ENCODE measurements at places on chromosomes 5 and 9.

- DNase-seq = no peak
Observed at GRCh38 chr5:50564558-50564957, 101.9 kb upstream of the PARP8 start.

- no peak for DNase-seq
Observed at GRCh38 chr5:131270809-131271208, 7.0 kb downstream of the CDC42SE2 start.

- no peak for DNase-seq
Observed at GRCh38 chr9:93911136-93911745, 43.9 kb downstream of the BARX1 start.

GRCh38 chr5:42995360-42995751, 44.8 kb downstream of the ANXA2R start:
- DNase-seq = no peak

GRCh38 chr9:114221706-114222465, 66.5 kb downstream of the COL27A1 start:
- no peak for DNase-seq

DNA sequence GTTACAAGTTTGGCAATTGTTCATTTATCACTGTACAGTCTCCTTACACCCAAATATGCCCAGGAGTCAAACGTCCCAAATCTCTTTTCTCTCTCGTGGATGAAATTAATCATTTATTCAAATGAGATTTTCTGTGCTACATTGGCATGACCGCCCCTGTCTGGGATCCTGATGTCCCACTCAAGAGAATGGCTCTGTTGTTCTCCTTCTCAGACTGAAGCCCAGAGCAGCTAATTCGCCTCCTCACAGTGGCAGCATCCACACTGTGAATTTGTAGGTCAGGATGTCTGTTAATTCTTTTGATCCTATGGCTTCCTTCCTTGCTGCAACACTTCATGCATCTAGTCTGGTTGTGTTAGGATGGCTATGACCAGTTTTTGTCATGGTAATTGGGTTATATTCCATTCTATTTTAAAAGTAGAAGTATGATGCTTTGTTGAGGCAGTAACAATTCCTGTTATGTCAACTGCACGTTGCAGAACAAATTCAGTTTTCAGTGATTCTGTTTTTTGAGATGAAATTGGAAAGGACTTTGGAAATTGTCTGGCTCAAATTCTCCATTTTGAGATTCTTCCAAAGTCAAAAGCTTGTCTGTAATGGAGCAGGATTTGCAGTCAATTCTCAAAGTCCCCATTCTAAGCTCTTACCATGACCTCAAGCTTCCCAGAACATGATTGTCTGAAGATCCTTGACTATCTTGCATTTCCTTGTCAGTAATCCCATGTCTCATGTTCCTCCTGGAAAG, 141.5 kb upstream of the GAS1 start:
- no peak for DNase-seq

- no peak for DNase-seq
Observed at GRCh38 chr5:154010660-154011059, 28.1 kb downstream of the FAM114A2 start.

- DNase-seq = no peak
Observed at GRCh38 chr5:160353379-160353778, 17.0 kb downstream of the C1QTNF2 start.

GRCh38 chr5:142551338-142552067, 134.4 kb downstream of the FGF1 start:
- no peak for DNase-seq

- DNase-seq = no peak
Observed at GRCh38 chr9:121271368-121272341, 3.7 kb downstream of the GSN start.

GRCh38 chr9:91966503-91966902, 16.5 kb upstream of the ROR2 start:
- no peak for DNase-seq

DNA sequence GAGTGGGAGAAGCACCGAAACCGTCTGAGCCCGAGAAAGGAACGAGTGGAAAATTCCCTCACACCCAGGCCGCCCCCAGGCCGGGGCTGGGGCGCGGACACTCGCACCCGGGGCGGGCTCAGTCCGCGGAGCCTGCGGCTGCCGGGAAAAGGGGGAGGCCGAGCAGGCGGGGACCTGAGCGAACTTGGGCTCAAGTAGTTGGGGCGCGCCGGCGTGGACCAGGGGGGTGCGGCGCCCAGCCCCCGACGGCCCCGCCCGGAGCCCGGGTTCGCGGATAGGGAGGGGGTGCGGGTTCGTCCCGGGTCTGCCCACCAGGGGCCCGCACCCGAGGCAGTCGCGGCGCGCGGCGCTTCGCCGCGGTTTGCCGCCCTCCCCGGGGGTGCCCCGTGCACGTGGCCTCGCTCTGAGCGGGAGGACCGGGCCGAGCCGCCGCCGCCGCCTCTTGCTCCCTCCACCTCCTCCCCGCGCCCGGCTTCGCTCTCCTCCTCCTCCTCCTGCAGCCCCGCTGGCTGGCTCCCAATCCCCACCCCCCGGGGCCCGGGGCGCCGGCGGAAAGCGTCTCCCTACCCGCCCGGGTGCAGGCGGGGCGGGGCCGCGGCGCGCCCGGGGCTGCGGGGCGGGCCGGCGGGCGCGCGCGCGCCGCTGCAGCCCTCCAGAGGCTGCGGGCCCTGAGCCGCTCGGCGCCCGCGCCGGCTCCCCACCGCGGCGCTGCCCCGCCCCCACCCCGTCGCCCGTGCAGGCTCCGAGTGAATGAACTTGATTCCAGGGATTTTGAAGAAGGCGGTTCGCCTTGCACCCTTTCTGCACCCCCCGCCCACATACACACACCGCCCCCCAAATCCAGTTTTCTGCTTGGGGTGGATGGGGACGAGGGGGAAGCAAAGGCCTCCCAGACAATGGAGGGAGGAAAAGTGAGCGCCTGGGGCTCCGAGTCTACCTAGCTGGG, 1.3 kb upstream of the NFIB start:
- no peak for DNase-seq

GRCh38 chr5:137114529-137114928, 384.6 kb downstream of the SPOCK1 start:
- DNase-seq = no peak

DNA sequence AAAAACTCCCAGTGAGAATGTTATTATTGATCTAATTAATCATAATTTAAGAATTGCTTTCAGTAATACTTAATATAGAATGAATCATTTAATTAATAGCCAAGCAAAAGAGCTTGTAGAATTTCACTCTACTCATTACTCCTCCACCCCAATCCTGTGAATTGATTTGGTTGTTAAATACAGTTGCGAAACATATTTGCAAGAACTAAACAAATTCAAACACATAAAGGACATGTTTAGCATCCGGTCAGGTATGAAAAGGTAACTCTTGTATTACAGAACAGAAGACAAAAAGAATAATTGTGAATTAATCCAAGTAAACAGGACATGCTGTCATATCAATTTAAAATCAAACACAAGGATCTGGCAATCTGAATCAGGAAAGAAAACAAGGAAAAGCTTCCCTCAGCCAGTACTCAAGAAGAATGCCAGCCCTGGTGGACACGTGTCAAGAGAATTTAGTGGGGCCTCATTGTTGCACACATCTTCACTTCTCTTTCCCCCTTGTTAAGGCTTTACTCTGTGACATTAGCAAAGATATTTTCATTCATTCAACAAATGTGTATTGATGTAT, 89.4 kb upstream of the SLC12A2 start:
- no peak for DNase-seq

- DNase-seq = no peak
Observed at GRCh38 chr5:115586525-115587146, 15.6 kb downstream of the TICAM2 start.

DNA sequence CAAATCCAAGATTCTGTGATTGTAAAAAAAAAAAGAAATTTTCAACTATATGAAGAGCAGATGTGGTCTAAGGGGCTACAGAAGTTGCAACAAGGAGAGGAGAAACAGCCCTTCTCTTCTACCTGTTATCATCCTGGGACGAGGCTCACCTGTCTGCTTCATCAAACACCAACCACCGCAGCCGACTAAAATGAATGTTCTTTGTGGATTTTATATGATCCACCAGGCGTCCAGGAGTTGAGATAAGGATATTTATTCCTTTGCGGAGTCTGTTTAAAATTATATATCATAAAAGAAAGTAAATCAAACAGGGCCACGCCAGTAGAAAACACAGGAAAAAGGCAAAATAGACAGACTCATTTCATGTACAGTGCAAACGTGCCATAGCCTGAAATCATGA, 21.5 kb downstream of the DDX31 start:
- no peak for DNase-seq

- DNase-seq = no peak
Observed at GRCh38 chr5:102090770-102091169, 205.3 kb downstream of the SLCO4C1 start.

GRCh38 chr5:174402222-174402812, 322.1 kb upstream of the MSX2 start:
- no peak for DNase-seq

GRCh38 chr5:172904312-172904642, 54.9 kb upstream of the RPL26L1 start:
- DNase-seq = no peak

- DNase-seq = no peak
Observed at GRCh38 chr5:65823204-65823603, 101.2 kb downstream of the NLN start.

GRCh38 chr5:101103874-101104273, 200.8 kb upstream of the ST8SIA4 start:
- DNase-seq = no peak

DNA sequence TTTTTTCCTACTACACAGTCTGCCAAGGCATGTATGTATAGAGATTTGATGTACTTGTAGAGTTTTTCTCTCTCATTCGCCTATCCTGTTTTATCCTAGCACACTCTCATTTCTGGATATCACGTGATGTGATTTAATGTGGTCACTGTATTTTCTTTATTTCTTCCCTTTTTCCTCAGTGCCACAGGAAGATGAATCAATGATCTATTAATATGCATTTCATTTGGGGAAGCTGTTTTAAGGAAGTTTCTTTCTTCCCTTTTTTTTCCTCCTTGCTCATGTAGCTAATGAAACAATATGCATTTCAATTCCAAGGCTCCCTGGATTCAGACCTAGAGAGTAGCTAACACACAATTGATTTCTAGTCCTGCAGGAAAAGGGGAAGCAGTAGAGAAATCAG, 506.3 kb upstream of the WWC1 start:
- no peak for DNase-seq

GRCh38 chr5:125137535-125137934, 391.1 kb upstream of the ZNF608 start:
- no peak for DNase-seq

DNA sequence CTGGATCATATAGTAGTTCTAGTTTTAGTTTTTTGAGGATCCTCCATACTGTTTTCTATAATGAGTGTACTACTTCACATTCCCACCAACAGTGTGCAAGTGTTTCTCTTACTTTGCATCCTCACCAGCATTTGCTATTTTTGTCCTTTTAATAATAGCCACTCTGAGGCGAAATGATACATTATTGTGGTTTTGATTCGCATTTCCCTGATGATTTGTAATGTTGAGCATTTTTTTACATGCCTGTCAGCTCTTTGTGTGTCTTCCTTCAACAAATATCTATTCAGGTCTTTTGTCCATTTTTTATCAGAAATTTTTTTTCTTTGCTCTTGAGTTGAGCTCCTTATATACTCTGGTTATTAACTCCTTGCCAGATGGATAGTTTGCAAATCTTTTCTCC, 114.0 kb downstream of the ADAMTSL1 start:
- DNase-seq = no peak

DNA sequence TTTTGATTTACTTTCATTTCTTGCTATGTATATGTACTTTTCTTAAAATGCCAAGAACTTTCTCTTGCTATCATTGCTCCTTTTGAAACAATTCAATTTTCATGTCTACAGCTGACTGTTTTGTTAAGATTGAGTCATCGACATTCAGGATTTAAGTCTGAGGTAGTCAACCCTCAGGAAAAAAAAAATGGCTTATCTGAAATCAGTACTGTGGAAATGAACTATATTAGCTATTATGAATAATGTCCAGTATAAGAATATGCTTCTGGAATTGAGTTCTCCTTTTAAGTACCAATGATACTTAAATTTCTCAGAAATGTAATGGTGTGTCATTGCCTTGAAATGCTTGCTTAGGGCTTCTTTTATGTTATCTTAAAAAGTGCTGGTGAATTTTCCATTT, 37.9 kb downstream of the TNFAIP8 start:
- DNase-seq = no peak

DNA sequence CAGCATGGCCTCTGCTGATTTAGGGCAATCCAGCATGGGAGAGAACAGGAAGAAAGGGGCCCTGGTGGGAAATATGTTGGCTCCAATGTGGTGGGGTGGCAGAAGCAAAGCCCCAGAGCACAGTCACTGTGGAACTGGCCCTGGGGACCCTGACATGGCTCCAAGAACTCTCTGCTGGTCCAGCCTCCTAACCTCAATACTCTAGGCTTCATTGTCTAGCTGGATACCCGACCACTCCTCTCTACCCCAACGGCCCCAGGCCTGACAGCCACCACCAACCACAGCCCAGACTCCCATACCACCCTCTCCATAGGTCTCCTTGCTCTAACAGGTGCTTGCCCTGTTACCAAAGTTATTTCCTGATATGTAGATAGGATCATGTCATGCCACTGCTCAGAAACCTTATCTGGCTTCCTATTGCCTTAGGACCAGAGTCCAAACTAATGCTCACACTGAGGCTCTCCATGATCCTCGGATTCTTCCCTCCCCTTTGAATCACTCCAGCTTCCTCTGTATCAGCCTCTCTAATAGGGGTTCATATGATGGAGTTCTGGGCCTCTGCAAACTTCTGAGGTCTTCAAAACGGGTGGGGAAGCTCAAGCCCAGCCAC, 12.9 kb downstream of the ACSL6 start:
- no peak for DNase-seq
